Activated T-helper 1 cell treated with Interleukin-2 at 50 U/mL for 16 hours (primary cell): ENCODE measurements at places on chromosomes 11 and 22.

DNA sequence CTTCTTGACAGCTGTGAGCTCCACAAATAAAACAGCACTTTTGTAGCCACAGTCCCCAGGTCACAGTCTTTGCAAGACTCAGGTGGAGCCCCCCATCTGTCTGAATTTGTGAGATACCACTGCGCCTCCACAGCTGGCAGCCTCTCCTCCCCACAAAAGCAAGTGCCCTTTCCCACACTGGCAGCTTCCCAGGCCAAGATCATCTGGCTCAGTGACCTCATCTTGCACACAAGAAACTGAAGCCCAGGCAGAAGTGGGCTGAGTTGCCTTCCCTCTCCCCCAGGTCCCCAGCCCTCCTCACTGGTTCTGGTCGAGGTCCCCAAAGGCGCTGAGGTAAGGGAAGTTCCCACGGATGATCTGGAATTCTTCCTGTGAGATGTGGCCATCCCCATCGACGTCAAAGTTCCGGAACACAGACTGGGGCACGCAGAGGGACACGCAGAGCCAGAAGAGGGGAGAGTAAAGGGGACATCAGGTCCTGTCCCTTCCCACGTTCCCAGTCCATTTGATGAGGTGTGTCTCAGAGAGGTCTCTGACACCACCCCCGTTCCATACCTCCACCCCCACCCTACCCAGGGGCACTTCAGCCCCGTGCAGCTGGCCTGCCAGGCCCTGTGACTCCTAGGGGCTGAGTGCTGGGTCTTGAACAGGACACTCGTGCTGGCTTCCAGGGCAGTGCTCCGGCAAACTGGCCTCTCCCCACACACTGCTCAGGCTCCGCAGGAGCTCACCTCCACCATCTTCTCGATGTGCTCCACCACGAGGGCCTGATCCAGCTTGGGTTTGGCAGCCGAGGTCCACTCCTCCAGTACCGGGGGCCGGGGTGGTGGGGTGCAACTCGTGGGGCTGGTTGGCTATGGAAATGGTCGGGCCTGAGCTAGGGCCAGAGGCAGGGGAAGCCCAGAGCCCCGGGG, 8.9 kb downstream of the RASGRP2 start:
- DNase-seq: no peak

- DNase-seq: no peak
Measured at GRCh38 chr11:10072142-10072541, 221.9 kb downstream of the SBF2 start.

GRCh38 chr22:38946771-38947170, 10.6 kb upstream of the APOBEC3A start:
- DNase-seq: no peak

GRCh38 chr11:125188021-125188420, 23.5 kb downstream of the PKNOX2 start:
- DNase-seq: no peak

DNA sequence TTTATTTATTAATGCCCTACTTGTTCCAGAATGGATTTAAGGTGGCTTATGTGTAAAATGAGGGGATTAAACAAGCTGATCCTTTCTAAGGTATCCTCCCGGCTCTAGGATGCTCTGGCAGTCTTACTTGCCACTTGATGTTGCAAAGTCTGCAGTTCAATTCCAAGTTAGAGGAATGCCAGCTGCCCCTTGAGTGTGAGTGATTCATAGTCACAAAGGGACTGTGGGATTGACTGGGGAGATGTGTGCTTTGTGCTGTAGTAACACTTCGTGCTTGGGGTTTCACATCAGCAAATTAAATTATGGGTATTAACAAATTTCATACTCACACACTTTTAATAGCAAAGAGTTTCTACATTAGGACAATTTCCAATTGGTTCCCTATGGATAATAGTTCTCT, 550.8 kb upstream of the CADM1 start:
- DNase-seq: no peak

DNA sequence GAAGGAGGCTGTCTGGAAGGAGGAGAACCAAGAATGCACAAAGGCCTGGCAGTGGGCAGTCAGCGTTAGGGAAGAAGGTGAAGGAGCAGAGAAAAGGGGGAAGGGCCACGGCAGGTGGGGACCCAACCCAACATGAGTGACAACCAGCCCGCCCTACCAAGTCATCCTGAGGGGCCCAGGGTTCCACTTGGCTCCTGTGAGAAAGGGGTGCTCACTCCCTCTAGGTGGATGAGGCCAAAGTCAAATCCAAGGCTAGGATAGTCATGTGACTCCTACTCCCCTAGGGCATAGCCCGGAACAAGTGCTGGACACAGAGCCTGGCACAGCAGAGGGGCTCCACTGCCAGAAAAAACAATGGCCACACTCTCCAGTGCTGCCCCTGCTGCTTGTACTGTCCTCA, 2.2 kb upstream of the DGCR2 start:
- no peak for DNase-seq
